ENCODE measurements at places on chromosomes 11 and 22.
A peak's percentile ranks its signal among the peaks of the same experiment; 100 is the strongest.

GRCh38 chr11:7638710-7639642 is 34.3 kb downstream of the CYB5R2 start:
- no peak for DNase-seq

- no peak for DNase-seq
Observed at GRCh38 chr11:97751405-97751804, 1269.3 kb upstream of the CNTN5 start.

- DNase-seq: peak; percentile 86
Observed at GRCh38 chr22:44697423-44698141, 4.4 kb upstream of the PRR5 start.

GRCh38 chr11:72190631-72191071 is 1.3 kb upstream of the FOLR1 start:
- DNase-seq: no peak

Measured in CD4-positive, alpha-beta T cell treated with Interleukin-10 for 1 hour (primary cell).